ENCODE measurements at places on chromosomes 3 and 15. TPM values are rescaled to one million over a fixed set of nuclear protein-coding genes. Genes with fewer than 3 reads are reported as not detected.
A peak's percentile ranks its signal among the peaks of the same experiment; 100 is the strongest.

Gene PLIN1
- total RNA-seq = under 0.01 TPM

DNA sequence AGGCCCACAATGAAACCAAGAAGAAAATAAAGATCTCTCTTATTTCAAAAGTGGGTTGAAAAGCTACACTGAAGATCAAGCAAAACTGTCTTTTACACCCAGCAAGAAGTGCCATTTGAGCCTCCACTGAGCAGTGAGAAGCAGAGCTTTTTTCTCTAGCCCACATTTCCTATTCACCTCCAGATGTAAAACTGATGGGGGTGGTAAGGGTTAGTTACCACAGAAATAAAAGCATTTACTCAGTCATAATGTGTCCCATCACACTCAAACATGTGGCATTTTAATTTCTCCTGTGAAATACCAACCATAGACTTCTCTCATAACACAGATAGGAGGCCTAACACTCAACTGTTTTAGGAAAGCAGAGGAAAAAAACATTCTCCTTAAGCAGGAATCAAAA lies 21.0 kb downstream of the IFT57 start:
- no peaks in the 10 kb centered on the region for H3K36me3 ChIP-seq
- DNase-seq = no peak
- no peaks in the 10 kb centered on the region for H3K27me3 ChIP-seq
- H3K27ac ChIP-seq = no peak overlapping the region

Gene CFAP100
- total RNA-seq = not detected

- peaks cover 13% of the 10 kb centered on the region for H3K36me3 ChIP-seq
- H3K4me1 ChIP-seq = peaks cover 18% of the 10 kb centered on the region
- no peak overlapping the region for H3K27ac ChIP-seq
- DNase-seq = no peak
Measured at GRCh38 chr15:71779073-71779797, 31.1 kb upstream of the NR2E3 start.

Gene PYGO1
- 10.0 TPM for total RNA-seq

- H3K27ac ChIP-seq = no peak overlapping the region
- peak; percentile 81 for DNase-seq
- H3K4me3 ChIP-seq = no peak overlapping the region
- H3K36me3 ChIP-seq = peaks cover 29% of the 10 kb centered on the region
- no peaks in the 10 kb centered on the region for H3K27me3 ChIP-seq
Measured at GRCh38 chr3:47715928-47716327, 65.8 kb downstream of the SMARCC1 start.

Gene ISLR
- total RNA-seq = under 0.01 TPM

DNA sequence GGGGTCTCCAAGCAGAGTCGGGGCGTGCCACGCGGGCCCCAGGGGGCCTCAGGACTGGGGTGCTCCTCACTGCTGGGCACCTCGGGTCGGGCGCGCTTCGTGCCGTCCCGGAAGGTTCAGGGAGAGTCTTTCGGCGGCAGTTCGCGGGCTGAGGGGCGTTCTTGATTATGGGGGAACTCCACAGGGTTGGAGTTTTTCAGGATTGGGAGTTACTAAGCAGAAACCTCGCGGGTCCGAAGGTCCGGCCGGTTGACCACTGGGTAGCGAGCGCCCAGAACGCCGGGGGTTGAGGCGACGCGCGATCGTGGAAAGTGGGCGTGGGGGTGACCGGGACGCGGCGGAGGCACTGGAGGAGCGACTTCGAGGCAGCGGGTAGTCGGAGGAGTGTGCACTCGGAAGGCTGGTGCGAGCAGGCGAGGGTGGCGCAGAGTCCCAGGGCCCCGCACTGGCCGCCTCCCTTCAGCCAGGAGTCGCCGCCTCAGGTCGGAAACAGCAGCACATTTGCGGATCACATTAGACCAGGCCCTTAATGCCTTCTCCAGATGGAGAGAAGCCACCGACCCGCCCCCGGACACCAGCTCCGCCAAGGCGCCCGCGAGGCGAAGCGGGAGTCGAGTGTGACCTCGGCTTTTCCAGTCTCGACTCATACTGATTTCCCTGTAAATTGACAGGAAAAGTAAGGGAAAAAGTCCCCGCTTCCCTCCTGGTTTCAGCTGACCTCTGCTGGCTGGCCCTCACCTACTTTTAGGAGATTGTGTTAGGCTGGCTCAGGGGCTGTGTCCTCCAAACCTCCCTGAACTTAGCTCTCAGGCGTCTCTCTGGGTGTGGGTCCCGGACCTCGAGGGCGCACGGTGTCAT lies 685 bp downstream of the ADAMTSL3 start:
- H3K36me3 ChIP-seq = no peaks in the 10 kb centered on the region
- DNase-seq = no peak
- H3K27me3 ChIP-seq = peaks cover 18% of the 10 kb centered on the region
- H3K4me1 ChIP-seq = no peaks in the 10 kb centered on the region
- H3K27ac ChIP-seq = no peak overlapping the region

Gene ECE2
- not detected for total RNA-seq

GRCh38 chr15:38224486-38224885 lies 28.1 kb upstream of the SPRED1 start:
- no peak overlapping the region for H3K27ac ChIP-seq
- H3K27me3 ChIP-seq = no peaks in the 10 kb centered on the region
- no peaks in the 10 kb centered on the region for H3K4me1 ChIP-seq
- H3K4me3 ChIP-seq = no peak overlapping the region
- DNase-seq = no peak

DNA sequence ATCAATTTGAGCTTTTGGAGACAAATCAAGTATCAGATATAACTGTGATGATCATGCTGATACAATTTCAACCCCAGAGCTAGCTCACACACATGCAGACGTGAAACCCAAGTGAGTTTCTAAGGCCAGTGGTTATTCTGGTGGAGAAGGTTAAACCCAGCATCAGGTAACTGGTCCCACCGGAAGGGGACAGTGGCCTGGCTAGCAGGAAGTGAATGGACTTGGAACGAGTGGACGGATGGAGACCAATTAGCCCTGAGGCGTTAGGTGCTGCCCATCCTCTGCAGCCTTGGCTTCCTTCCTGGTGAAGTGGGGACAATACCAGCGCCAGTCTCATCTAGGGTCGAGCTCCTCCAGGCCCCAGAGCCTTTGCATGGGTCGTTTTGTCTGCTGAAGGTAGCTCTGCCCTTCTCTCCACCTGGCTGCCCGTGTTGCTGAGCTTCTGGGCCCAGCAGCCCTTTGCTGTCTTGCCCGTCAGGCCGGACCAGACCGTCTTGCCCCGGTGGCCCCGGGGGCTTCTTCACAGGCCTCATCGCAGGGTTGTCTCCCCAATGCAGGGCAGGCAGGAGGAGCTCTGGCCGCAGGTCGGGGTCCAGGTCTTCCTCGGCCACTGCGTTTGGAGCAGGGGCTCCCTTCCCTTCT lies 915 bp upstream of the KCTD6 start:
- DNase-seq = no peak
- H3K4me1 ChIP-seq = peaks cover 13% of the 10 kb centered on the region
- H3K4me3 ChIP-seq = peak overlapping the region; percentile 51
- H3K27ac ChIP-seq = peak overlapping the region; percentile 60
- H3K27me3 ChIP-seq = no peaks in the 10 kb centered on the region
- no peaks in the 10 kb centered on the region for H3K36me3 ChIP-seq

GRCh38 chr3:190369668-190370295 lies 18.2 kb upstream of the CLDN16 start:
- DNase-seq = peak; percentile 39
- H3K4me1 ChIP-seq = peaks cover 2% of the 10 kb centered on the region
- no peaks in the 10 kb centered on the region for H3K27me3 ChIP-seq
- H3K36me3 ChIP-seq = no peaks in the 10 kb centered on the region
- H3K27ac ChIP-seq = no peak overlapping the region
- H3K4me3 ChIP-seq = no peak overlapping the region

- no peaks in the 10 kb centered on the region for H3K27me3 ChIP-seq
- H3K27ac ChIP-seq = no peak overlapping the region
- no peak overlapping the region for H3K4me3 ChIP-seq
- no peak for DNase-seq
- peaks cover 14% of the 10 kb centered on the region for H3K4me1 ChIP-seq
Measured at GRCh38 chr3:100098784-100099070, 15.6 kb downstream of the FILIP1L start.

GRCh38 chr3:12321015-12321414 lies 32.1 kb downstream of the PPARG start:
- no peaks in the 10 kb centered on the region for H3K36me3 ChIP-seq
- no peaks in the 10 kb centered on the region for H3K4me1 ChIP-seq
- no peaks in the 10 kb centered on the region for H3K27me3 ChIP-seq
- DNase-seq = no peak
- no peak overlapping the region for H3K27ac ChIP-seq
- no peak overlapping the region for H3K4me3 ChIP-seq

DNA sequence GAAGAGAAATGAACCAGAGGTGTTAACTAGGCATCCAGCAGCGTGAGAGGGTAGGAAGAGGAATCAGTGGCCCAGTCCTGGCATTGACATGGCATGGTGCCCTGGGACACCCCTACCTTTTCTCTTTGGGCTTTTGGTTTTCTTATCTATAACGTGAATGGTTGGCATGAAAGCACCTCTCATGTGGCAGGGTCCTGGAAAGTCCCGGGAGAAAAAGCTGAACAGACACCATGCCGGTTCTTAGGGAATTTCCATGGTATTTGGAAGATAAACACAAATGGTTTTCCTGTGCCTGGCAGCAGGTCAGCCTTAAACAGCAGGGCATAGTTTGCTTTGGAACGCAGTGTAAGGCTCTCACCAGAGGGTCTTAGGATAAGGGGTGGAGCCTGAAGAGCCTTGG lies 15.4 kb downstream of the ARNT2 start:
- peak; percentile 77 for DNase-seq
- no peaks in the 10 kb centered on the region for H3K36me3 ChIP-seq
- H3K4me3 ChIP-seq = no peak overlapping the region
- peaks cover 15% of the 10 kb centered on the region for H3K4me1 ChIP-seq
- H3K27me3 ChIP-seq = no peaks in the 10 kb centered on the region

DNA sequence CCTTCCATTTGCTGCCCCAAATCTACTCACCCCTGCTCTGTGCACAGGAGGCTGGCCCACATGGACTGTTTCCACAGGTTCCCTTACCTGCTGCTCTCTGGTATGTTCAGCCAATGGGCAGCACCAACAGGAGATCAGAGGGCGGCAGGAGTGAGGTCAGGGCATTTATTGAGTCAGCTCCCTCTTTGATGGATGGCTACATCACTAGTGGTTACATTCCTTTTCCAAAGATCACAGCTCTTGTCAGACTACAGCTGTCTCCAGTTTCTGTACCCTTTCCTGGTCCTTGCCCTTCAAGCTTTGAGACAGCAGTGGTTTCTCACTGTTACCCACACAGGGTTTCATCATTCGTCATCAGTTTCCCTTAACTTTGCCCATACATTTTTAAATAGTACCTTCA lies 325.1 kb downstream of the SUCLG2 start:
- no peaks in the 10 kb centered on the region for H3K27me3 ChIP-seq
- no peak overlapping the region for H3K4me3 ChIP-seq
- DNase-seq = no peak
- no peak overlapping the region for H3K27ac ChIP-seq

All from IMR-90 (cell line).